ENCODE measurements at places on chromosomes 3 and 15.

GRCh38 chr3:135304378-135304777 lies 509.3 kb downstream of the EPHB1 start:
- DNase-seq: no peak

- no peak for DNase-seq
These were observed 644.6 kb downstream of the CADM2 start for GRCh38 chr3:85603378-85603777.

DNA sequence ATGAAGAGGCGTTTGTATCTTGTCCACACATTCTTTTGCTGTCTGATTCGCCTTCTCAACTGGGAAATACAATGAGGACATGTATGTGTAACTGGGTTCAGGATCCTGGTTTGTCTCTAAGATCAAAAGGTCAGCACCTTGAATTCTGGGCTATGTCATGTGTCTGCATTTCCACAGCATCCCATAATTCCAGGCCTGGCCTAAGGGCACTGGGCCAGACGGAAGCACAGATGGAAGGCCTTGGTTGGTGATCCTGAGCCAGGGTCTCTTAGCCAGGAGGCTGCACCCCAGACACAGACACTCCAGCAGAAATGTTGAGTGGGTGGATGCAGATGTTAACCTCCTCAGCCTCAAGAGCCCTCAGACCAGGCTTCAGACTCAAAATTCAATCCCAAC lies 23.7 kb upstream of the HERC1 start:
- no peak for DNase-seq

DNA sequence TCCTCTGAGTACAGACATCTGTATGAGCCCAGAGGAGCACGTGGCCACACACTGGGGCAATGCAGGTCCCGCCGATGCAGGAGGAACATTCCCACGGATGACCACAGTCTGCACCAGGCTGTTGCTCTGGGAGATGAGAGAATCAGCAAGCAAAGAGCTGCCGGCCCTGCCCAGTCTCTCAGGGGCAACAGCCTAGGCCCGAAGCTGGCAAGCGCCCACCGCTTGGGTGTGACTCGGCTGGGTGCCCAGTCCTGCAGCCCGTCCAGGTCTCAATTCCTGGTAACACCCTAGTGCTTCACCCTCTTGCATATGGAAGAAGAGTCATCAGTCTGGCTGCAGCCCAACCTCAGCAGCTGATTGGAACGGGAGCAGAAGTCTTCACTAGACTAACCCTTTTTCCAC lies 153.7 kb upstream of the HES1 start:
- DNase-seq: no peak

GRCh38 chr15:96324940-96325540 lies 5.5 kb upstream of the NR2F2 start:
- no peak for DNase-seq

DNA sequence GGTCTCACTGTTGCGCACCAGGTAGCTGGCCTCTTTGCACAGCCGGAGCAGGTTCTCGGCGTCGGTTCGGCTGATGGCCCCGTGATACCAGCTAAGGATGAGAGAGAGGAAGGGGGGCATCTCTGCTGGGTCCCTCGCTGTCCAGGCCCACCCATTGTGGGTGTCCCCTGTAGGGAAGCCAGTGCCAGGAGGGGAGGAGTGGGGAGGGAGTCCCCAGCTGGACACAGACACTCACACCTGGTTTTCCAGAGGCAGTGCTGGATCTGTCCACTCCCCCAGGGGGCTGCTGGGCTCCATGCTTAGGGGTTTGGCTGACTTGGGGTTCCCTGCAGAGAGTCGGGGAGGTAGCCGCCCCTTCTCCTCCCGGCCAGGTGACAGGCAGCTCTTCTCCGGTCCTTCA lies 15.9 kb downstream of the SHF start:
- DNase-seq: no peak

DNA sequence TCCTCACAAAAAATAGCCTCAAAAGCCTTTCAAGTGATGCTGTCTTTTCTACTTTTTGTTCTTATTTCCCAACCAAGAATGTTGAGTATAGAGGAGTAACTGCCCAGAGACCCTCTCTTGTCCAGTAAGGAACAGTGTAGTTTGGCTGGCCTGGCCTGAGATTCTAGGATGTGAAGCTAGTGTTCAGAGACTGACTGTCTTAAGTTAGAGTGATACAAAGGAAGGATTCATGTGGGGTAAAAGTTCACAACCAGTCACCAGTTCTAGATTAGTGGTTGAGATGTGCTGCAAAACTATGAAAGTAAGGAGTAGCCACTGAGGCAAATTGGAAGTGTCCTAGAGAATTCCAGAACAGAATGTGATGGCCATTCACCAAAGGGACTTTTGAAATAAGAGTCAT lies 49.1 kb downstream of the RSRC1 start:
- no peak for DNase-seq

DNA sequence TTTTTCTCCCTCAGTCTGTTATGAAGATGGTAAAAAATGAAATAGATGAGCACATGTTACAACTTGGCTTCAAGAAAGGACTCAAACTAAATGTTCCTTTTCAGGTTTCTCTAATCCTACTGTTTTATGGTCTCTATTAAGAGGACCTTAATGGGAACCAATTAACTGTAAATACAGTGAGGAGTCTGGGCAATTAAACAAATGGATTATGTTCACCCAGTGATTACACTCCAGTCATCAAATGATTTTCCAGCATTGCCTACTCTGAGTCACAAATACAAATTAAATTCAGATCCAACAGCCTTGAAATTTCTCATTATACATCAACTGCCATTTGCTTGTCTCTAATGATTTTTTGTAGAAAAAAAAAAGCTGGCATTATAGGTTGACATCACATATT lies 129.2 kb downstream of the NEK10 start:
- no peak for DNase-seq

GRCh38 chr3:156664011-156664830 lies 10.2 kb upstream of the TIPARP start:
- DNase-seq: no peak

GRCh38 chr3:901953-902778 lies 190.7 kb upstream of the CNTN6 start:
- no peak for DNase-seq

GRCh38 chr3:45441584-45442310 lies 53.4 kb downstream of the LARS2 start:
- no peak for DNase-seq

DNA sequence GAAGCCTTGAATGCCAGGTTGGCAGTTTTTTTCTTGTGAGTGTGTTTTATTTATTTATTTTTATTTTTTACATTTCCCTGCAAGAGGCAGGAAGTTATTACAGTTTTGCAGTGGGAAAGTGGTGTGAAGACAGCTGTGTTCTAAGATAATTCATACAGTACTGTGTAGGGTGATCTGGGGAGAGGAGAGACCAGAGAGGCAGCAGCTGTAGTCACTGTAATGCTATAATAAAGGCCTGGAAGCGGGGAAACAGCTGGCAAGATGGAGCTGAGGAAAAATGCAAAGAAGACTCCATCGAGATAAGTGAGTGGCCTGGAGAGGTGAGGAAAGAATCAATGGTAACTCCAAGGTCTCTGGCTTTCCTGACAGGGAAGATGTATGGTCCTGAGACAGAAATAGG lies 23.1 kb downstream of the CNTN3 start:
- no peak for DNase-seq

DNA sequence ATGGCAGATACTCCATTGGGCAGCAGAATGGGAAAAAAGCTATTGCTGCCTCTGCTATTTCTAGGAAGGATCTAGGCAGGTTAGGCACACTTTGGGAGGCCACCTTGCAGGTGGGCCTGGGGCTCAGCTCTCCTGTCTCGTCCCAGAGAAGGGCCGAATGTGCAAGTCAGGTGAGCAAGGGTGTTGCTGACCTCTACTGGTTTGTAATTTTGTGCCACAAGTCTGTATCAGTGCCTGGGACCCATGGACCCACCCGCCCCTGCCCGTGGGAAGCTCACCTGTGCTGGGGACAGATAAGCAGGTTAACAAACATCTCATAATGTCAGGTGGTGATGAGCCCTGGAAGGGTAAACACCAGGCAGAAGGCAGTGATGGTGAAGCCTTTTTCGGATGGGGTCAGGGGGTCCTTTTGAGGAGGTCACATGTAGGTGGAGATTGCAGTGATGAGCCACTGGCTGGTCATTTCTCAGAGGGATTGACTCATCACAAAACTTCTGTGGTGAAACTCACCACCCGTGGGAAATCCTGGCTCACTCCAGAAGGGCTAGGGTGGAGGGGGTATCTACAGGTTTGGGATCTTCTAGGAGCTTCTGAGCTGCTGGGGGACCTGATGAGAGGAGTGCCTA lies 161.3 kb downstream of the KLF13 start:
- no peak for DNase-seq

GRCh38 chr15:78880242-78880533 lies 7.5 kb downstream of the MORF4L1 start:
- no peak for DNase-seq

GRCh38 chr15:92879949-92880725 lies 20.0 kb upstream of the CHD2 start:
- no peak for DNase-seq

GRCh38 chr3:4943549-4943948 lies 35.7 kb upstream of the BHLHE40 start:
- DNase-seq: no peak

GRCh38 chr3:119702530-119703527 lies at the start of gene CFAP91:
TSS of gene CFAP91 (plus strand) at chr3:119703022. CDS start at chr3:119703099, 77 bp downstream.
- DNase-seq: peak; percentile 71

DNA sequence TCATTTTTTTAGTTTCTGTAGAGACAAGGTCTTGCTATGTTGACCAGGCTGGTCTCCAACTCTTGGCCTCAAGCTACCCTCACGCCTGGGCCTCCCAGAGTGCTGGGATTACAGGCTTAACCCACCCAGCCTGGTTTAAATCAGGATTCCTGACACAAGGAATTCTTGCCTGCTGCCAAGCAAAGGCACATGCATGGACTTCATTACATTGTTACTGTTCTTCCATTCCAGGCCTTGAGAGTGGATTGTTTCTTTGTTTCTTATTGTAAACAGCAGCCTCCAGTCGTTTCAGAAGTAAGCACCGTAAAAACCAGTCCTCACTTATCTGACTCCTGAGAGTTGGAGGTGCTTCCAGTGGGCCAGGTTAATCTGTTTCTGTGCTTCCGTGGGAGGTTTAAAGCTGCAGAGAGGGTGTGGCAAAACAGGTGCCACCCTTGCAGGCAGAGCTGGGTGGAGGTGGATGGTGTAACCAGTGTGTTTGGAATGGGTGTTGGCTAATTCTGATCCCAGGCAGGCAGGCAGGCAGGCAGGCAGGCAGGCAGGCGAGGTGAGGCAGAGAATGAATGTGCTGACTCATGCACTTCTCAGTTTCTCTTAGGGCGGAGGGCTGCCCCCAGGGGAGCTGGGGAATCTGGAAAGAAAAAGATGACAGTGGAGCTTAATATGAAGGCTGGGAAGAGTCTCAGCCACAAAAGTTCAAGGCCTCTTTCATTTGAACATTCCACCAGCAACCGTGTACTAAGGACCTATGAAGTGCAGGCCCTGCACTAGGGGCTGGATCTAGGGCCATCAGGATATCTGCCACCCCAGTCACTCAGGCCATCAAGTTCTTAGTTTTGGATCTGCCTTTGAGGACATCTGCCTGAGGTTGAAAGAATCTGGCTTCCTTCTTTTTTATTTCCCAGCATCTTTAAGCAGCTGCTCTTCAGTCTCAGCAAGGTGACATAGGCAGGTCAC lies 37.0 kb upstream of the CDCP1 start:
- DNase-seq: no peak

DNA sequence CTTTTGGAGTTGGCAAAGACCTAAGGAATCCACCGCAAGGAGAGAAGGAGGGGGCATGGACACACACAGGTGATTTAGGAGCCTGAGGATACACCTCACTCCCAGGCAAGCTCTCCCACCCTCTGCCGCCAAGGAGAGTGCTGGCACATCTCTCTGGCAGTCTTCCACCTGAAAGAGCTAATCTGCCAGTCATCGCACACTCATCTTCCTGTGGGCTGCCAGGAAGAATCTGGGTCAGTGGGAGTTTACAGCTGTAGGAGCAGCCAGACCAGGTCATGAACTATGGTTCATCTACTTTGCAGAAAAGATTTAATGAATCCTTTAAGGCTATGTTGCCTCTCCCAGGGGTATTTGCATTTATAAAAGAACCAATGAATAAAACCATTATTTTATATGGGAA lies 170.6 kb upstream of the TSC22D2 start:
- no peak for DNase-seq

DNA sequence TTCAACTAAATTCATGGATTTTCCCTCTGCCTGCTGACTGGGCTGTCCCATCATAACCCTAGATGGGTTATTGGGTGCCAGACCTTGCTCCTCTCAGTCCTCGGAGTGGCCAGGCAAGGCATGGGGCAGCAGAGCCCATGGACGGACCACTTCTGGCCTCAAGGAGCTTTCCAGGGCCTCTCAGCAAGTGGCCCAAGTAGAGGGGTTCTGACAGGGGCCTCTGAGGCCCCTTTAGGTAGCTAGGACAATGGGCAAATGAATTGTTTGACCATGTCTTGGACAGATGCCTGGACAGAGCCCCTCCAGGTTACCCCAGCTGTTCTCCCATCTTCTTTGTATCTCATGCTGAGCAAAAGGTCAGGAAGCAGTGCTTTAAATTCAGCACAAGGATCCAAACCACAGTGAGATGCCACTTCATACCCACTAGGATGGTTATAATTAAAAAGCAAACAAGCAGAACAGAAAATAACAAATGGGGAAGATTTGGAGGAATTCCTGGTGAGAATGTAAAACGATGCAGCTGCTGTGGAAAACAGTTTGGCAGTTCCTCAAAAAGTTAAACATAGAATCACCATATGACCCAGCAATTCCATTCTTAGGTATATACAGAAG lies 61.6 kb downstream of the SPSB4 start:
- no peak for DNase-seq

DNA sequence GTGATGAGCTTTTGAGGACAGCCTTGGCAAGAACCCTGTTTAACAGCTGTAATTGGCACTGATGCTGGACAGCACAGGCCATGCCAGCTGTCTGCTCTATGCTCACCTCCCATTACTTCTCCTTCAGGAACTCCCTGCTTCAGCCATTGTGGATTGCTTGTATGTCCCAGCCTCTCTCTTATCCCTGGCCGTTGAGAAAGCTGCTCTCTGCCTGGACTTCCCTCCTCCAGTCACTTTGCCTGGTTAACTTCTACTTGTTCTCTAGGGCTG lies 444.5 kb downstream of the EPHB1 start:
- no peak for DNase-seq

Measured in brain pericyte (primary cell).